ENCODE measurements at places on chromosomes 4 and X.
A peak's percentile ranks its signal among the peaks of the same experiment; 100 is the strongest.

GRCh38 chr4:184747034-184747830, 13.3 kb upstream of the CENPU start:
- DNase-seq, result no peak

- DNase-seq, result no peak
Observed at GRCh38 chr4:10587697-10588096, 96.9 kb downstream of the CLNK start.

GRCh38 chrX:139844884-139845283, 88.0 kb downstream of the ATP11C start:
- DNase-seq, result no peak

DNA sequence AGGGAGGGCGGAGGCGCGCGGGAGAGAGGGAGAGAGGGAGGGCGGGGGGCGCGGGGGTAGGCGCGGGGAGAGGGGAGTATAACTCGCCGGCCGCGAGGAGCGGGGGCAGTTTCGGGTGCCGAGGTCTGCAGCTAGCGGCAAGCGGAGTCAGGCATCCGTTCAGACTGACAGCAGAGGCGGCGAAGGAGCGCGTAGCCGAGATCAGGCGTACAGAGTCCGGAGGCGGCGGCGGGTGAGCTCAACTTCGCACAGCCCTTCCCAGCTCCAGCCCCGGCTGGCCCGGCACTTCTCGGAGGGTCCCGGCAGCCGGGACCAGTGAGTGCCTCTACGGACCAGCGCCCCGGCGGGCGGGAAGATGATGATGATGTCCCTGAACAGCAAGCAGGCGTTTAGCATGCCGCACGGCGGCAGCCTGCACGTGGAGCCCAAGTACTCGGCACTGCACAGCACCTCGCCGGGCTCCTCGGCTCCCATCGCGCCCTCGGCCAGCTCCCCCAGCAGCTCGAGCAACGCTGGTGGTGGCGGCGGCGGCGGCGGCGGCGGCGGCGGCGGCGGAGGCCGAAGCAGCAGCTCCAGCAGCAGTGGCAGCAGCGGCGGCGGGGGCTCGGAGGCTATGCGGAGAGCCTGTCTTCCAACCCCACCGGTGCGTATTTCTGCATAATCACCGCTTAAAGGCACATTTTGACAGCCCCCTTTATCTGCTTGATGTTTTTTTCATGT, at the start of gene POU4F2:
POU4F2 (plus strand) TSS at position 108 of the 720 bp plus-strand sequence; CDS start at position 356, 248 bp downstream.
- no peak for DNase-seq

DNA sequence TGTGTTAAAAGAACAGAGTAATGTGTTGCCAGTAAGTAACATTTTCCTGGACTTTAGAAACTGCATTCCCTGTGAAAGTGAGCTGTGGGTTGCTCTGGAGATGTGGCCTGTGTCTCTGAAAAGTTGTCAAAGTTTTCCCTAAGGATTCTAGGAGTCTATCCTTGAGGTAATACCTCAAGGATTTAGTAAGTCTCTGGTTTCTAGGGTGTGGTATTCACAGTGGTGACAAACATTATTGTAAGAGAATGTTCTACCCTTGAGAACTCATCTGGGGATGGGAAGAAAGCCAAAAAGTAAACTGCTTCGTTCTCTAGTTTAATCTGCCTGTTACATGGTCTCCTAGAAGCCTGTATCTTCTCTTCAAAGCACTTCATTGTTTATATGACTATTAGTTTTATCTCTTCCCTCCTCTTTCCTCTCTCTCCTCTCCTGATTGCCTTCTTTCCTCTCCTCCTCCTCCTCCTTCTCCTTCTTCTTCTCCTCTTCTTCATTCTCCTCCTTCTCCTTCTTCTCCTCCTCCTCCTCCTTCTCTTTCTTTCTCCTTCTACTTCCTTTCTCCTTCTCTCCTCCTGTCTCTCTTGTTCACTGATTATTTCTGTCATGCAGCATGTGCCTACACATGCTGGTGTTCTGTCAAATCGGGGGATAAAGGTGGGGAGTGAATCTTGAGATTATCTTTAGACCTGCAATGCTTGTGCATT, 321.3 kb downstream of the PTTG2 start:
- DNase-seq, result peak; percentile 29

- DNase-seq, result no peak
Observed at GRCh38 chrX:86237482-86237881, 89.2 kb downstream of the DACH2 start.

DNA sequence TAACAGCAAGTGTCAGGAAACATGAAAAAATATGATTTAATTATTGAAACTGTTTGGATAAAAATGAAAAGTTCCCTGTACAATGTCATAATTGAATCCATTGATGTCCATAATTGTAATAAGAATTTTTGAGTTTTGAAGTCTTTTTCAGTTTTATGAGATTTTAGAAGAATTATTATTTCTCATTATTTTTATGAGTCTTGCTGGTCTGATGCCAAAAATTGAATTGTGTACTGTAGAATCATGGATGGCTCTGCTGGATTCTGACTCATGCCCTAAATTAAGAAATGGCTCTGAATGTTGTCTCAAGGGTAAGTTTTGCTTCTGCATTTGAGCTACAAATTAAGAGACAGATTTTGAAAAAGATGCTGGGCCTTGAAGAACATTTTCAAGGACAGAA, 132.8 kb upstream of the MAP9 start:
- DNase-seq, result no peak

DNA sequence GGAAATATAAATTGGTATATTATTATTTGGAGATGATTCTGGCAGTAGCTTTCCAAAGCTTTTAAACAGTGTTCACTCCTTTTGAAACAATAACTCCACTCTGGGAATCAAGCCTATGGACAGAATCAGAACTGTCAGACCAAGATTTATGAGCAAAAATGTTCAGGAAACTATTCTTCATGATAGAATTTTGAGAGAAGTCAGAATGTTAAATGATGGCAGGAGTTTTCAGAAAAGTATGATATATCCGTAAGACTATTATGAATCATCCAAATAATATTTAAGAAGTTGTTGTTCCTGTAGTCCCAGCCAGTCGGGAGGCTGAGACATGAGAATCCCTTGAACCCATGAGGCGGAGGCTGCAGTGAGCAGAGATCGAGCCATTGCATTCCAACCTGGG, 50.5 kb upstream of the ADGRG2 start:
- no peak for DNase-seq

- DNase-seq, result no peak
Observed at GRCh38 chrX:98717970-98718369, 1692.1 kb downstream of the PCDH19 start.

- DNase-seq, result no peak
Observed at GRCh38 chr4:144411119-144411518, 234.8 kb upstream of the HHIP start.

All from astrocyte of the cerebellum (primary cell).